ENCODE measurements at places on chromosomes 6 and 20.

DNA sequence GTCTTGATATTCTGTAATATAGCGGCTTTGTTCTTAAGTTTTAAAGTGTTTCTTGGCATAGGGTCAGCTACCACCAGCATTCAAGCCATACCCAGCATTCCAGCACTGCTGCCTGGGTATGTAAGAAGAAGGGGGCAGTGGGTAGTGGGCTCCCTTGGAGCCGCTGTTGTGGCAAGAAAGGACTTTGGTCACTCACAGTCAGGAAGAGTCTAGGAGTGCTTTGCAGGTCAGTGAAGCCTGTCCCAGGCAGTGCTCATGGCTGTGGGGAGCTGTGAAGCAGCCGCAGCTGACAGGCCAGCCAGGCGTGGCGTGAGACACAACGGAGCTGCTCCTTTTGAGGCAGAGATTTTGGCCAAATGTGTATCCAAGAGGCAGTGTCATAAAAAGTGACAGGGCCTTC lies 512.0 kb downstream of the CDKAL1 start:
- DNase-seq = no peak

DNA sequence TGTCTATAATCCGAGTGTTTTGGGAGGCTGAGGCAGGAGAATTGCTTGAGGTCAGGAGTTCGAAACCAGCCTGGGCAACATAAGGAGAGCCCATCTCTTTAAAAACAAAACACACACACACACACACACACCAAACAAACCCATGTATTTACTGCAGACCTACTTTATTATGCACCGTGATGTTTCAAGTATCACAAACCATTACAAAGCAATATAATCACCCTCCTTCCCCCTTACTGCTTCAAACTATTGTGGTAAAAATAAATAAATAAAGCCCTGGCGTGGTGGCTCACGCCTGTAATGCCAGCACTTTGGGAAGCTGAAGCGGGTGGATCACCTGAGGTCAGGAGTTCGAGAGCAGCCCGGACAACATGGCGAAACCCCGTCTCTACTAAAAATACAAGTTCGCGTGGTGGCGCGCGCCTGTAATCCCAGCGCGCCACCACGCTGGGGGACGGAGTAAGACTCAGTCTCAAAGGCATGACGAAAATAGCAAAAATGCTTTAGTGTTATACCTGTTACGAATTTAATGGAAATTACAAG lies 1.5 kb downstream of the TBCC start:
- no peak for DNase-seq

DNA sequence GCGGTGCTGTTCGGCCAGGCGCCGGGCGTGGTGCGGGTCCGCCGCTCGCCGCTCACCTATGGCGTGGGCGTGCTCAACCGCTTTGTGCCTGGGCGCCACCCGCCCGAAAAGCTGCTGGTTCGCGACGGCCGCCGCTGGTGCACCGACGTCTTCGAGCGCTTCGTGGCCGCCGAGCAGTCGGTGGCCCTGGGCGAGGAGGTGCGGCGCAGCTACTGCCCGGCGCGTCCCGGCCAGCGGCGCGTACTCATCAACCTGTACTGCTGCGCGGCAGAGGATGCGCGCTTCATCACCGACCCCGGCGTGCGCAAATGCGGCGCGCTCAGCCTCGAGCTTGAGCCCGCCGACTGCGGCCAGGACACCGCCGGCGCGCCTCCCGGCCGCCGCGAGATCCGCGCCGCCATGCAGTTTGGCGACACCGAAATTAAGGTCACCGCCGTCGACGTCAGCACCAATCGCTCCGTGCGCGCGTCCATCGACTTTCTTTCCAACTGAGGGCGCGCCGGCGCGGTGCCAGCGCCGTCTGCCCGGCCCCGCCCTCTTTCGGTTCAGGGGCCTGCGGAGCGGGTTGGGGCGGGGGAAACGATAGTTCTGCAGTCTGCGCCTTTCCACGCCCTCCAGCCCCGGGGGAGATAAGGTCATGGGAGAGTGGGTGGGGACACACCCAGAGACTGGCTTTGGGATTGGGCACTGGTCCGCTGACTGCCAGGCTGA lies 15.7 kb downstream of the ADISSP start:
- DNase-seq = no peak

DNA sequence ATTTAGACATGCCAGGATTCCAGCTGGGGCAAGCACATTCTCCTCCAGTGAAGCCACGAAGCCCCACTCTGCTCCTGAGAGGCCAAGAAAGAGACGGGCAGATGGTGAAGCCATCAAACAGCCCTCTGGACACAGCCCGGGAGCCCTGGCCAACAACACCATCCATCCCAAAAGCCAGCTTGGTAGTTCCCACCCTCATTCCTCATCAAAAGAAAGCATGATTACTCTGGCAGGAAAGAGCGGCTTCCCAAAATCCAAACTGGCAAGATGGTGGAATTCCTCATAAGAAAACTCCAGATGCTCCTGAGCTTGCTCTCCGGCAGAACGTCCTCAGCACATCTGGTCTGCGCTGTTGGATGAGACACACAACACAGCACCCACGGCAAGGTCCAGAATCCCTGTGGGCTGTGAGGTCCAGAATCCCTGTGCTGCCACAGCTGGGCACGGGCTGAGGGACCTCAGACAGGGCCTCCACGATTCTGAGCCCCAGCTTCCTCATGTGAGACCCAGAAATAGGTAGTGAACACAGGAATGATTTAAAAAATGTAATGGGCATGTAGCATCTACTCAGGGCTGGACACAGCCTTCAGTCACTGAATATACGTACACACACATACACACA lies 52.6 kb downstream of the THBS2 start:
- no peak for DNase-seq

- no peak for DNase-seq
Observed at GRCh38 chr6:153942361-153942760, 96.7 kb upstream of the OPRM1 start.

DNA sequence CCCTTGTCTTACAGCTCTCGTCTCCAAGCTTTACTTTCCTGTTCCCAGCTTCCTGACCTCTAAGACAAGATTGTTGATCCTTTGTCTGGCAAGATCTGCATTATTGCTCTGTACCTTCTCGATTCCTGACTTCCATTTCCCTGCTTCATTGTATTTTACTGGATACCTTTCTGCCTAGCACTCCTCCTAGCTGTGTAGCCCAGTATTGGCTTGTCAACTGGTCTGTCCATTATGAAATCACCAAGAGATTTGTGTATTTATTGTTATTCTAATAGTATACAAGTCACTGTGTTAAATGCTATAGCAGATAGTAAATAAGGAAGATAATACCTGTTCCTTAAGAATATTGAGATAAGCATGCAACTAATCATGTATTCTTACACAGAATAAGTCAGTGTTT lies 305.4 kb downstream of the CDKAL1 start:
- no peak for DNase-seq

DNA sequence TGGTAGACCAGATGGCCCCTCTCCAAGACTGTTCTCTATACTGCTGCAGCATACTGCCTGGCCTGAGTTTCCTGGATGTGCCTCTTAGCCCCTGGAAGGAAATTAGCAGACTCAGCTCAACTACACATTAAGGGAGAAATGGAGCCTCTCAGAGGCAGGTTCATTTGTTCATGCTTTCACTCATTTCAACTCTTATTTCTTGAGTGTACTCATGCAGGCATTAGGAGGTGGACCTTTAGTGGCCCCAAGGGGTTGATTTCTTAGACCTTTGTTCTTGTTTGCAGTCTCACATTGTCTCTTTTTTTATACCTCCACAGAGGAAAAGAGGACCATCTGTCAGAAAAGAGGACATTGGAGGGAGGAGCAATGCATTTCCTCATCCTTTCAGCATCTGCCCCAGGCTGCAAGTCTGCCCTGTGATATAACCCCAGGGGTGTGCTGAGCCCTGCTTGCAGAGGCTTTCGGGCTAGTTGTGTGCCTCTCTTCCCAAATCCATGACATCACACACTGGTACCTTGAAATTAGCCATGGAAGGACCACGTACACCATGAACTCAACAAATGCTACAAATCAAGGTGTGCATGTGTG lies 456.2 kb downstream of the CD83 start:
- DNase-seq = no peak

GRCh38 chr6:68144667-68145066 lies 490.4 kb upstream of the ADGRB3 start:
- no peak for DNase-seq

- DNase-seq = no peak
Observed at GRCh38 chr6:27651371-27651732, 178.4 kb upstream of the ZNF184 start.

GRCh38 chr6:87902383-87902782 lies 145.3 kb upstream of the SPACA1 start:
- DNase-seq = no peak

GRCh38 chr20:40393197-40394079 lies 295.6 kb downstream of the MAFB start:
- DNase-seq = no peak
